Activated CD4-positive, alpha-beta T cell treated with anti-CD3 and anti-CD28 coated beads, Interleukin-10, Interleukin-2, amounts not matched to agents 100 ng/mL and 50 ng/mL, durations not matched to agents 16 hours and 8 hours (primary cell): ENCODE measurements at places on chromosomes 7 and 10.

DNA sequence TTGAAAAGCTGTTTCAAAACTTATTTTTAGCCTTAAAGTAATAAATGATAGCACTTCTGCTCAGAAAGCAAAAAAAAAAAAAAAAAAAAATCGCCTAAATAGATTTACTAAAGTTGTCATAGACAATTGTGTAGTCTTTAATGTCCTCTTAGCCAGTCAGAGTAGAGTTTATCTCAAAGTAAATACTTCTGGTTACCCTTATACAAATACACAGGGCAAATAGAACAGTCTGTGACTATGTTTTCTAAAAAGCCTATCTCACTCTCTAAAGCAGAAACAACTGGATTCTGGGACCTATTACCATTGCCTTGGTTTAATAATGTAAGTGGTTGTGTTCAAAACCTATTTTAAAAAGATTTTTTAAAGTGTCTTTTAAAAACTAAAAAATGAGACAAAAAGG is 156.2 kb upstream of the THSD7A start:
- DNase-seq: no peak

DNA sequence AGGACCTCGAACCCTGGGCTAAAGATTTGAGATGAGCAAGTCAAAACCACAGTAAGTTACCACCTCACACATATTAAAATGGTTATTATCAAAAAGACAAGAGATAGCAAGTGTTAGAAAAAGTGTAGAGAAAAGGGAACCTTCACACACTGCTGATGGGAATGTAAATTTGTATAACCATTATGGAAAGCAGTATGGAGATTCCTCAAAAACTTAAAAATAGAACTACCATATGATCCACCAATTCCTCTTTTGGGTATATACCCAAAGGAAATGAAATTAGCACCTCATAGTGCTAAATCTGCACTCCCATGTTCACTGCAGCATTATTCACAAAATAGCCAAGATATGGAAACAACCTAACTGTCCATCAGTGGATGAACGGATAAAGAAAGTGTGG is 20.8 kb upstream of the FRA10AC1 start:
- DNase-seq: no peak

DNA sequence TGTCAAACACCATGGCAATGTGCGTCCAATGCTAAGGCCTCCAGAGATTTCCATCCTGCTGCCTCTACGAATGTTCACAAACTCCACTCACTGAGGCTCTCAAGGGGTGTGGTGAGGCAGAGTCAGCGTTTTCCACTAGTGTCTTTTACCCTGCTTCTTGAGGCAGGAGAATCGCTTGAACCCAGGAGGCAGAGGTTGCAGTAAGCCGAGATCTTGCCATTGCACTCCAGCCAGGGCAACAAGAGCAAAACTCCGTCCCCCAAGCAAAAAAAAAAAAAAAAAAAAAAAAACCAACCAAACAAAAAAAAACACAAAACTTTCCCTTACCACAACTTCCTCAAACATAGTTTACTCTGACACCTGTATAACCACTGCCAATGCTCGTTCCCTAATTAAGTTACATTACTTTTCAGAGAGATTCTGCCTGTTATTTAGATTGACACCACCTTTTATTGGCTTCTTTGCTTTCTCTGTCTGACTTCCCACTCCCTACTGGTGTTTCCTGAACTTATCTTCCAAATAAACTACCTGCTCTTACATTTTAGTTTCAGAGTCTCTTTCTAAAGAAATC is 102.1 kb upstream of the ZNF746 start:
- peak; percentile 37 for DNase-seq

DNA sequence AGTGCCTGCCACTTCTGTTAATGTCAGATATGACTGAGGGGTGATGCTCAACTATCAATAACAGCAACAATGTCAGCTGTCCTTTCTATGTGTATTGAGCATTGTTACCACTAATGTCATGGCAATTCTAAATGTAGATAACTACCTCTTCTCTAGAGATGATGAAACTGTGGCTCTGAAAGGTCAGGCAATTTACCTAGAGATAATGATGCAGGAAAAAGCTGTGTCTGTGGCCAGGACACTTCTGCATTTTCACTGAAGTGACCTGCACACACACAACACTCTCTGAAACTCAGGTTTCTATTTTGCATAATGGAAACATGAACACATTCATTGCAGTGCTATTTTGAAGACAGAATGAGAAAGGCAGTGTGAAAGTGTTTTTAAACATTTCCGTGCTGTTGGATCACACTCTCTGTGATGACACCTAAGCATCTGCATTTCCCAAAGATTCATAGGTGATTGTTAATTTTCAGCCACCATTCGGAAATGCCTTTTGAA is 148.2 kb downstream of the KCND2 start:
- no peak for DNase-seq

DNA sequence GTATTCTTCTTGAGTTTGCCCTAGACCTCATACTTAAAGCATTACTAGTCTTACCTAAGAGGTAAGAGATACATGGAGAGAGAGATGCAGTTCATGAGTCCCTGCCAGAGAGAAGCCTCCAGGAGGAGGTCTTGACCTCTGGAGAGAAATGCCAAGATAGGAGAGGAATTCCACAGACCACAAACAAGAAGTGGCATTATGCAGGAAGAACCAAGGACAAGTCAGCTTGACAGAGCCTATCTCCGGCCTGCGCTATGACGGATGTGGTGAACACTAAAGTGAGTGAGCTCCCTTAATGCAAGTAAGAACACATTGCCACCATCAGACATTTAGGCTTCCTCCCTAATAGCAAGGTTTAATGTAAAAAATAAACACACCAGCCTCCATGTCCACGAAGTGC is 27.9 kb upstream of the COL1A2 start:
- no peak for DNase-seq

GRCh38 chr7:46029111-46029704 is 108.1 kb upstream of the IGFBP3 start:
- no peak for DNase-seq

- peak; percentile 30 for DNase-seq
These were observed 106.7 kb downstream of the CUX1 start for GRCh38 chr7:101924171-101924570.

GRCh38 chr7:115230882-115231571 is 309.1 kb downstream of the MDFIC start:
- peak; percentile 63 for DNase-seq

- no peak for DNase-seq
These were observed 282.1 kb downstream of the ARHGAP12 start for GRCh38 chr10:31646519-31646918.

DNA sequence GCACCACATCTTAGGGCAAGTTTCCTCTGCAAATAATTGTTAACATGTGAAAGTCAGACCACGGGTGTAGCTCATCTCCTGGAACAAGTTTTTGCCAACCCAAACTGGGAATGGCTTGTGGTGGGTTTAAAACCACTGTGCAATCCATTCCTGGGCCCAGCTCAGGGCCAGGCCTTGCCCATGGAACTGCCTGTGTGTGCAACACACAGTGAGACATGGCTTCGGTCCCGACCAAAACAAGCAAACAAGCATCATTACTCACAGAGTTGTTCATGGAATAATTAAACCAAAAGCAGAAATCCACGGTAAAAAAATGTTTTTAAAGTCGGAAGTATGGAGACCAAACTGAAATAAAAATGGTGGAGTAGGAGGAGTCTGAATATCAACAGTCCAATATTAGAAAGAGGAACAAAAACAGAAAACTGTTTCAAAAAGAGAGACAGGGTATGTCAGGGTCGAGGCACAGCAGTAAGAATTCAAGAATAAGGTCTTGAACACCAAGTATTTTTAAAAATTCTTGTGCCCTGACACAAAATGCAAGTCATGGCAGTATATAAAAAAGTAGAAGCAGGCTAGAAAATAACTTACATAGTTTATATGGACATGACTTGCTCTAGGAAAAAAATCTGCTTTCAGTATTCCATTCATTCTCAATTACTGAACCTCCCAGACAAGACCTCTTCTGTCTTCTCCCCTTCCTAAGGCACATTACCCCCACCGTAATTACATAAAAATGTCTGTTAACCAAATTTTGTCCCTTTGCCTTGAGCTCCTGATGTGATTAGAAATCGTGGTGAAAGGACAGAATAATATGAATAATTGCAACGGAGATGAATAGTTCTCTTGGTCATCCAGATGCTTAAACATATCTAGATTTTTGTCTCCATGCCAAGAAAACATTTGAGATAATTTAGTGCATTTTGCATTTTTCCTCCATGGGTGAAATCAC is 88.4 kb downstream of the FAS start:
- DNase-seq: no peak

DNA sequence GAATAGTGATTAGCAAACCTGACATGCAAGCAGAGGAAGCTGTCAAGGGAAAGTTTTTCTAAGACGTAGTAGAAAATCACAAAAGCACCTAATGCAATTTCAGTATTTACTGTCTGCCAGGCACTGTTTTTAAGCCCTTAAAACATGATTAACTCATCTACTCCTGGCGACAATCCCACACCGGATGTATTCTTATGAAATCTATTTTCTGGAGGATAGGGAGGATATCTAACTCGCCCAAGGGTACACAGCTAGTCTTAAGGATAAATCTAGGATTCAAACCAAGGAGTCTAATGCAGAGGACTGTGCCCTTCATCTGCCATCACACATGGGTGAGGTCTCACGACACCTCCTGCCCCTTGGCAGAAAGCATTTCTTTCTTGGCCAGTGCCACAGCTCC is 47.8 kb upstream of the FIGNL1 start:
- no peak for DNase-seq

GRCh38 chr10:15725603-15726002 is 5.9 kb upstream of the ITGA8 start:
- no peak for DNase-seq

GRCh38 chr10:110003524-110003885 is 4.3 kb upstream of the ADD3 start:
- DNase-seq: no peak

- DNase-seq: no peak
These were observed 629.3 kb downstream of the IPMK start for GRCh38 chr10:57638411-57638810.

- no peak for DNase-seq
These were observed 57.4 kb upstream of the BAIAP2L1 start for GRCh38 chr7:98458090-98458875.

DNA sequence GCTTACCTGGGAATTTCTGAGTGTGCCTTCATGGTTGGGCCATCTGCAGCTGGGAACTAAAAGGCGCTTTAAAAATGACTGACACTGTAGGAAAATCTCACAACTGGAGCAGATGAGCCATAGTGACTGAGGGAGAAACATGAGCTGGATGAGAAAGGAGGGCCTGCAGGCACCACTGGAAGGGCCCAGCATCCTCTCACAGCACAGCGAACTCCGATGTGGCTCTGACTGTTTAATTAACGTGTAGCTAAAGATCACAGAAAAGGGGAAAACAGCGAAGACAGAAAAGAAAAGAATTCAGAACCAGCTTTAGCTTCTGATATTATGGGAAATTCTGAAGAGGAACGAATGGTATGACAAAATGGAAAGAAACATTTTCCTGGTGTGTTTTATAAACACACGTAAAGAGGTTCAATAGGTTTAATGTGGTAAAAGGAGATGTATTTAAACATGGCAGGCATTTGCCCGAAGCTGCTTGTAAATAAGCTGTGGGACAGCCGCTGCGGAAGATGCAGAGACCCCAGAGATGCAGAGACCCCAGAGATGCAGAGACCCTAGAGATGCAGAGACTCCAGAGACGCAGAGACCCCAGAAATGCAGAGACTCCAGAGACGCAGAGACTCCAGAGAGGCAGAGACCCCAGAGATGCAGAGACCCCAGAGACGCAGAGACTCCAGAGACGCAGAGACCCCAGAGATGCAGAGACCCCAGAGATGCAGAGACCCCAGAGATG is 534.3 kb downstream of the PTPRN2 start:
- no peak for DNase-seq

- DNase-seq: no peak
These were observed 66.6 kb downstream of the TLL2 start for GRCh38 chr10:96446966-96447596.

- no peak for DNase-seq
These were observed 147.8 kb downstream of the HIBADH start for GRCh38 chr7:27514861-27515260.

DNA sequence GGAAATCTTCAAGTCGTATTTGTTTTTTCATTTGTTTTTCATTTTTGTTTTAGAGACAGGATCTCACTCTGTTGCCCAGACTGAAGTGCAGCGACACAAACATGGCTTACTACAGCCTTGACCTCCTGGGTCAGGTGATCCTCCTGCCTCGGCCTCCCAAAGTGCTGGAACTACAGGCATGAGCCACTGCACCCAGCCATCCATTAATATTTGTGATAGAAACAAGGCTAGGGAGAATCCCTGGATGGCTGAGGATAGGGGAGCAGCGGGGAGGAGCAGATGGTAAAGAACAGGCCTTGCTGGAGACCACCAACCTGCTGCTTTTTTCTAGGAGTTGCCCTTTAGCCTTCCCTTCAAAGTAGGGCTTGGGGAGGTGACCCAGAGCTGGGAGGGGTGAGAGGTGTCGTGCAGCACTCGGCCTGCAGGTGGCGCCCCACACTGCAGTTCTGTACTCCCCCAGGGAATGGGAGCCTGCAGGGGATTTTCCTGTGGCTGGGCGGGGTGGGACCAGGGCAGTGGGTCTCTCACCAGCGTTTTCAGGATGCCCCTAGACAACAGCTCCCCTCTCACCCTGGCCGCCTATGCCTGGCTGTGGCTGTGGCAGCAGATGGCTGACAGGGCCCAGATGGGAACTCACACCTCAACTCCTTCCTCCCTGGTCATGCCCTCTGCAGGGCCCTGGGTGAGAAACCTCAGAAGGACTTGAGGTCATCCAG is 12.6 kb upstream of the CDH23 start:
- DNase-seq: peak; percentile 67

GRCh38 chr7:50648076-50648475 is 82.9 kb upstream of the DDC start:
- DNase-seq: no peak

DNA sequence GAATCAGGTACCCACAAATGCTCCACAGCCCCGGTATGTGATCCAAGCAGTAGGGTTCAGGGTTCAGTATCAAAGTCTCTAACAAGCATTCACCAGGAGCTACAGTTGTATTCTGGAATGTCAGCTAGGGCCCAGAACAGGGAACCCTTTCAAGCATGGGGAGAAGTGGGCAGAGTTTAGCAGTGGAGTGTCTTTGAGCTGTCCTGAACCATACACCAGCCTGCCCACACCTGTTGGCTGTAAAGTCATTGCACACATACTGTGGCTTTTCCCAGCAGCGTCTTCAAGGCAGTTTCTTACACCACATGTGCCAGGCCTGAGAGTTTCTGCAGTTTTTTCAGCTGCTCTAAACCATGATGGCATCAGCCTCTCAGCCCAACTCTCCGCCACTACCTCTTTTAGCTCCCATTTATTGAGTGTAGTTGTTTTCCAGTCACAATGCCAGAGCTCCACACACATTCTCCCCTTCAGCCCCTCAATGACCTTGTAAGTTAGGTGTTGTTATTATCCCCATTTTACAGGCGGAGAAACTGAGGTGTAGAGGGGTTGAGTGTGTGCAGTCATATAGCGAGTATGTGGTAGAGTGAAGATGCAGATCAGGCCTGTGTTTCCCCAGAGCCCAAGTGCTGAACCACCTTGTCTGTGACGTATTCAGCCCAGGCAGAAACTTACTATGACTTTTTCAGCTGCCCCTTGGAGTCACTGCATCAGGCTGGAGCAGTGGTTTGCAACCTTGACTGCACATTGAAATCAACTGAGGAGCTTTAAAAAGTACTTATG is 83.1 kb downstream of the CHN2 start:
- DNase-seq: peak; percentile 83

- DNase-seq: no peak
These were observed 14.4 kb downstream of the MPLKIP start for GRCh38 chr7:40120020-40120419.
